ENCODE measurements at places on chromosomes 5 and 9.

DNA sequence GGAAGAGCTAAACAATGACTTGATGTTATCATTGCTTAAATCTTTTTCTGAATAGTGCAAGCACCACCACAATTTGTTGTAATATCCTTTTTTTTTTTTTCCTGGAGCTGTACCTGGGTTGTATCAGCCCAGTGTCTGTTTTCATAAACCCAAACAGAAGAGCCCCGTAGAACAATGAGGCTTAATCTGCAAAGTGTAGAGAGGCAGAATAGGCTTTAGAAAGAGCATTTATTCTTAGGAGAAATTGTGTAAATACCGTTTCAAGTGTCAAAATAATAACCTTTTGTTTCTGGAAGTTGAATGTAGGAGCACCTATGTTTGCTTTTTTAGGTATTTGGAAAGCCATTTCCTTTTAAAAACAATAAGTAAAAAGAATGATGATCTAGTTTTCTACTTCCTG, 26.4 kb downstream of the RGS7BP start:
- DNase-seq = no peak

DNA sequence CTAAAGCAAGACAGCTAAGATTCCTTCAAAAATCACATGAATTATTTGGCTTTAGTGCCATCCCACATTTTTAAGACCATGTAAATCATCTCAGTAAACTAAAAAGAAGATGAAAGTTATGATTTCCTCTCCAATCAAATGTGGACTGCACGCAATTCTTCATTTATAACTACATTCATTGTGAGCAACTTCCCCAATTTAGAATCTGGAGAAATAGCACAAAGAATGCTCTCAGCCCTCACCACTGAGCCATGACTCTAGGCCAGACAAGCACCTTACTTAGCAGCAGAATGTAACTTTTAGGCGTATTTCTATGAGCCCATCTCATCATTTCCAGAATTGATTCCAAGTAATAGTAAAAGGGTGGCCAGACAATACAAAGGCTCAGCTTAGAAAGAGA, 616.6 kb downstream of the TLE1 start:
- DNase-seq = no peak

DNA sequence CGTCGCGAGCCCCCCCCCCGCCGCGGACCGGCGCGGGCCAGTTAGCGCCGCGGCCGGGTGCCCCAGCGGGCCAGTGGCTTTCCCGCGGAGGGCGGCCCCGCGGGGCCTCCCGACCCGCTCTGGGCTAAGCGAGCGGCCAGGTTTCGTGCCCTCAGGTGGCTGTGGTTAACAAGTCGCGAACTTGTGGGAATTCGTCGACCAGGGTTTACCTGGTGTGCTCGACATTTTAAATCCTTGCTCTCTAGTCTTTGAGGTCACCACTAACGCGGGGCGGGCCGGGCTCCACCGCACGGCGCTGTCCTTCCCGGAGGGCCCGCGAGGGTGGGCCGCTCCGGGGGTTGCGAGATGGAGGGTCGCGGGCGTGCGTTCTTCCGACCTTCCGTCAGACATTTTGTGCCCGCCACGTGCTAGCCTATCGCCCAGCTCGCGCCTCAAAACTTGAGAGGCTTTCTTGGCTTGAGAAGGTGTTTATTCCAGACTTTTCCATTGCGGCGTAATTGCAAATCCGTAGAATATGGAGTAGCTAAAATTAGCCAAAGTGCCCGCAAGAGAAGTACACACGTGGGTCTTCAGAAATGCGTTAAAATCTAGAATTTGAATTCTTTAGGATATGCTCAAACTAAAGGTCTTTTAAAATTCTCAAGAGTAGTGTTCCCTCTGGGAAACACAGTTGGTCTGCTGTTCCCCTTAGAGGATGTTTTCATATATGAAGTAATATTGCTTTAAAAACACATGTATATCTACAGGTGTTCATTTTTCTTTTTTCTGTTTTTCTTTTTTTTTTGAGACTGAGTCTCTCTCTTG, 2.1 kb downstream of the ANP32B start:
- DNase-seq = peak; percentile 32

DNA sequence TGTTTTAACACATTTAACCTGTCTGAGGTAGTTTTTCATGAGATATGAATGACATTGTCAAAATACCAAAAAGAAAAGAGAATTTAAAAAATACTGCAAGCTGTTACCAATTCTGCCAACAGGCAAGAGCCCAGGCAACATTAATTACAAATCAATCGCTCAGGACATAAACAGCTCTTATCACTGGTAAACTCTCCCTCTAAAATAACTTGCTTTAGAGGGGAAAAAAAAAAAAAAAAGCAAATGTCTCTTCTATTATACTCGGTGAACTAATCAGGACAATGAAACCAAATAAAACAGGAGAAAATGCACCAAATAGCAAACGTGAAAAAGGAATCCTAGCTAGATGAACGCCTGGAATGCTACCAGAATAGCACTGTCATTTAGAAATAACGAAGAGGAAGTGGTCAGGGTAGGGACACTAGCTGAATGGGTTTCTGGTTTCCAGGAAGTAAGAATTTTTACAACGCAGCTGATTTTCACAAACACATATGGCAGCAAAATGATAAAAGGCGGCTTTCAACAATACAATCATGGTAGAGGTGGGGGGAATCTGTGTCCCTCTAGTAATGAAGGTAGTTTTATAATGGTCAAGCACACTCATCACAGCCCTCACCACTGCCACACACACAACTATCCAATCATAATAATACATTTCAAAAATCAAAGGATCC, 94.9 kb downstream of the DENND1A start:
- no peak for DNase-seq

GRCh38 chr5:9226016-9226536, 319.8 kb downstream of the SEMA5A start:
- no peak for DNase-seq

GRCh38 chr5:170545811-170546210, 42.0 kb downstream of the KCNIP1 start:
- no peak for DNase-seq

DNA sequence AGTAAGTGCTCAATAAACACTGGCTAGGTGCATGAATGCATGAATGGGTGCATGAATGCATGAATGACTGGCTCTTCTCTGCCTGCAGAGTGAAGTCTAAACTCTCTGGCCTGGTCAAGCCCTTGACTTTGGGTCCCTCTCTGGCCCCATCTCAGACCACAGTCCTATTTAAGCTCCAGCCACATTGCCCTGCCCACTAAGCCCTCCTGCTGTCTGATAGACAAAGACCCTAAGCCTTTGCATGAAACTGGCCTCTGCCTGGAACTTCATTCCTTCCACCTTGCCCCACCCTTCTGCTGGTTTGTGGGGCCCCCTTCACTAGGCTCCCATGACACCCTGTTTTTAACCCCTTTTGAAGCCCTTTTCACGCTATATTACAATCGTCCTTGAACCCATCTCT, 202.4 kb downstream of the TTLL11 start:
- no peak for DNase-seq

GRCh38 chr9:21607576-21607975, 125.5 kb upstream of the IFNE start:
- DNase-seq = no peak

- DNase-seq = no peak
Observed at GRCh38 chr5:65446682-65447081, 35.0 kb downstream of the ADAMTS6 start.

GRCh38 chr5:77960863-77961396, 184.8 kb upstream of the TBCA start:
- DNase-seq = no peak

DNA sequence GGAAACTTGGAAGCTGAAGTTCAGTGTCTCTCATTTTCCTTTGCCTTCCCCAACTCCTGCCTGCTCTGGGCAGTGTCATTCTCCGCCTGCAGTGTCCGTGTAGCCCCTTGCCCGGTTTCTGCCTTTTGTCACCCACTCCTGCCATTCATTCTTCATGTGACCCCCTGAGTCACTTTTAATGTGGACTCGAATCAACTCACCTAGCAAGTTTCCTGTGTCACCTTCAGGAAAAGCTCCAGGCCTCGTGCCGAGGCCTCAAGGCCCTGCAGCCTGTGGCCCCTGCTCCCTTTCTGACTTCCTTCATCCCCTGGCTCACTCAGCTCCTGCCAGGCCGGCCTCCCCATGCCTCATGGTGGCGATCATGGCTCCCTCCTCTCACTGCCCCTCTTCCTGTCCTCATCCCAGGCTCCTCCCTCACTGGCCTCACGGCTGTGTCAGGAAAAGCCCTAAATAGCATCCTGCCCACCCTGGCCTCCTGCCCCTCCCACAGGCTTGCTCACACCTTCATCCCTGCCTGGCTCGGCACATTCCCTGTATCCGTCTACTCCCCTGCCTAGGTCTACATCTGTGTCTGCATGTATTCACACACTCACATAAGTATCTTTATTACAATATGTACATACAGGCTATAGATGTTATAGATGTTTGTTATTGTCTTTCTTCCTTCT, 294.9 kb downstream of the MED10 start:
- DNase-seq = no peak

GRCh38 chr9:88628114-88628513, 93.1 kb downstream of the NXNL2 start:
- DNase-seq = no peak

DNA sequence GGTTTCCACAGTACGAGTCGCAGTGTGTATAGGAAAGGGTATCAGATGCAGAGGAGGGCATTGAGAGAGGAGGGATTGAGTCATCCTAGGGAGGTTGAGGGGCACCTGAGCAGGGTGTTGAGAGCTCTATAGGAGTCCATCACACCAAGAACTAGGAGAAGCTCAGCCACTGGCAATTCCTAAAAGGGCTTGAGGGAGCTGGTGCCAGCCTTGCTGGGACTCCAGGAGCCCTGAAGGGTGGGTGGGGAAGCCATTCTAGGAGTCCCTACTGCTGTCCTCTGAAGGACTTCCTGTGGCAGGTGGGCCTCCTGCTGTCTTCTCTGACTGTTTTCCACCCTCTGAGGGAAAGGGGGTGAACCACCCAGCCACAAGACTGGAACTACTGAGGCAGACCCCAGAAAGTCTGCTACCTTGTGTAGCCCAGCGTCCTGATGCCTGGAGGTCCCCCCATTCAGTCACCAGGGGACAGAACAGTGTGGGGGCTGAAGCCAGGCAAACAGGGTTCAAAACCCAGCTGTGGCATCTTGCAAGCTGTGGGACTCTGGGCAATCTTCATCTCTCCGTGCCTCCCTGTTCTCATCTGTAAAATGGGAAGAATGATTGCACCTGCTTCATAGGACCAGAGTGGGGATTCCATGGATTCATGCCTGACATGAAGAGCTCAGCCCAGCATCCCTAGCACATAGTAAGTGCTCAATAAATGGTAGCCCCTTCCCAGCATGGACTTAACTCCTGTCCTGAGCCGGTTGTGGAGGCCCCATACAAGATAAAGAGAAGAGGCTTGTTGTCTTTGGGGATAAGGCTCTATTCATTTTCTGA, 149.5 kb downstream of the C9orf50 start:
- DNase-seq = no peak

DNA sequence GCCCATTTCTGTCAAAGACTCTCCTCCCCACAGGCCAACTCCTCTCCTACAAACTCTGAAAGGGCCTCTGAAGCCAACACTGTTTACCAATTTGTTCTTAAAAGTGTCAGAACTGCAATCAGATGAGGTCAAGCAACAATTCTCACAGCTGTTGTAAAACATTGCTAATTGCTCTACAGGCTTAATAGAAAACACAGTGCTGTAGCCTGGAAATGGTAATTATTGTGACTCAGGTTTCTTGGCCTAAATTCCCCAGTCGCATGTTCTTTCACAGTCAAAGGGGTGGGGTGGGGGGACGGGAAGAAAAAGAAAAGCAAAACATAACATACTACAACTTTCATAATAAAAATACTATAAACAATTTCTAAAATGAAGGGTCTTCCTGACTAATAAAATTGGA, 343.2 kb downstream of the DMAC1 start:
- no peak for DNase-seq

DNA sequence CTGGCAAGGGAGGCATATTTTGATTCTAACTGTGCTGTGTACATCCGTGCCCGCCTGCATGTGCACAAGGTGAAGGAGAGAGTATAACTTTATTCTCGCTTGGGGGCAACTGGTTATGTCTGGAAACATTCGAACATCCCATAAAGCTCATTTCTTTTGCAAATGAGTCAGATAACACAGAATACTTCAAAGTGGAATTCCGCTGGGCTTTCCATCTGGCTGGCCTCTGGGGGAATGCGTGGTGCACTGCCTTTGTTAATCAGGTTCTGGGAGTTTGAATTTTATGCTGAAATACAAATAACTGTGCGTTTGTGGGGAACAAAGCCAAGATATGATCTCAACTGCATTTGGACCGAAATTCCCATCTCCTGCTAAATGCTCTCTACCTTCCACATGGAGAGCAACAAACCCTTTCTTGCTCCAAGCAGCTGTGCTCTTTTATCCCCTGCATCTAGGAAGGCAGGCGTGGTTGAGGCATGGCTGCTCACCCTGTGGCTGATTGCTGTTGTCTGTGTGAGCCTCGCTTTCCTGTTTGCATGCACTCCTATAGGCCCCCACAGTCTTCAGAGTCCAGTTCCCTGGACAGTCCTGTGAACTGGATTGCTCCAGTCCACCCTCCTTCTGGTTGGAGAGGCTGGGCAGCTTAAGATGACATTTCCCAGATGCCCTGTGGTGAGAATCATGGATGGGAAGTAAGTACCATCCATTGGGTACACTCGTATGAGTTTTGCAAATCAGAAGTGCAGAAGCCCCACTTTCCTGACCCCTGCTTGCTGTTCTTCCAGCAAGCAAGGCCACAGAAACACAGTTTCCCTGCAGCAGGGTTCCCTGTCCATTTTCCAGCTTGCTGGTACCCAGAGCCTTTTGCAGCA, 82.9 kb upstream of the ALDH1B1 start:
- no peak for DNase-seq

DNA sequence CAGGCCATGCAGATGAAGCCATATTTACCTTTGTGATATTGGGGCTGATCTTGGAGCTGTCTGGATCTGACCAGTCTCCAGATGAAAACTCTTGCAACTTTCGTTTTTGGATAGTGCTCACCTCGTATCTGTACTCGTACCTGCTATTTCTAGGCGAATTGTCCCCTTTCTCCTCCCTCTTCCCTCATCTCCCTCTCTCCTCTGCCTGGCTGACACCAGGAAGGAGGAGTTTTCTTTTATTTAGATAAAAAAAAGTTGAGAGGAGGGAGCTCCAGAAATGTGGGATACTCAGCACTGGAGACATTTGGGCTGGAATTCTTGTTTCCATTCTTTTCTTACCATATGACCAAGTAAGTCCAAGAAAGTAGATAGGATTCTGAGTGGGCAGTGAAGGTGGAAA, 54.6 kb upstream of the ABL1 start:
- no peak for DNase-seq

DNA sequence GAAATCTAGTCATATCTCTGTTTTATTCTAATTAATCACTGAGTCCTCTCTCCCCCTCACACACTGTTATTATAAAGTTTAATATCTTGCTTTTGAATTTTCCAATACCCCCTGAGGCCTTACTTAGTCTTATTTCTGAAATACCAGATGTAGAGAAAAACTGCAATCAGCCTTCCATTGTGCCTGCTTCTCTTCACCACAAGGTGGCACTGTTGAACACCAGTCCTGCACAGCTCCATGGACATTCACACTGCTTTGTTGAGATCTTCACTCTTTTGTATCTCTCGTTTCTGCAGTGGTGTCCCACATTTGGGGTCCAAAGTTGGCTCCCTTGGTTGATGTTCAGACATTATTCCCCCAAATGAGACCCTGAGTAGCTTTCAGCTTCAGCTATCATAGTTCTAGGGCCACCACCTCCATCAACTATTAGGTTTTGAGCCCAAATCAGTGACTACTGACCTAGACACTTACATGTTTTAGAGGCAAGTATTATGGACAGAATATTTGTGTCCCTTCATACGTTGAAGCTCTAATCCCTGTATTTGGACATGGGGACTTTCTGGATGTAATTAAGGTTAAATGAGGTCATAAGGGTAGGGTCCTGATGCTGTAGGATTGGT, 24.3 kb downstream of the BOD1 start:
- DNase-seq = no peak
